ENCODE measurements at places on chromosomes 3 and 15. TPM values are rescaled to one million over a fixed set of nuclear protein-coding genes. Genes with fewer than 3 reads are reported as not detected.

The CPLX3 gene
- 0.07 TPM for total RNA-seq

The MAPKAPK3 gene
- 30.2 TPM for total RNA-seq

The PGBD4 gene
- total RNA-seq = 0.96 TPM

The CHAC1 gene
- total RNA-seq = 10.0 TPM

The TF gene
- total RNA-seq = 3.9 TPM

Data from A549 treated with GW870086 at 1 μM for 4 hours (cell line).